Activated CD8-positive, alpha-beta T cell treated with anti-CD3 and anti-CD28 coated beads for 36 hours (primary cell): ENCODE measurements at places on chromosomes 3 and 15. TPM values are rescaled to one million over a fixed set of nuclear protein-coding genes. Genes with fewer than 3 reads are reported as not detected.

PPARG gene
- total RNA-seq = 0.41 TPM

CACNA2D2 gene
- 1.6 TPM for total RNA-seq

- no peak for DNase-seq
Measured at GRCh38 chr15:87573534-87573933, 683.0 kb downstream of the NTRK3 start.

GRCh38 chr3:196336319-196337145 is 1.7 kb downstream of the TM4SF19 start:
- no peak for DNase-seq

- DNase-seq = no peak
Measured at GRCh38 chr15:67828969-67829646, 3.8 kb downstream of the SKOR1 start.

- no peak for DNase-seq
Measured at GRCh38 chr3:172613845-172614244, 90.6 kb upstream of the TNFSF10 start.

- DNase-seq = no peak
Measured at GRCh38 chr3:45272828-45273470, 46.9 kb upstream of the TMEM158 start.

CRABP1 gene
- total RNA-seq = 0.36 TPM

GRCh38 chr3:157436583-157437291 is at the start of gene PTX3:
Gene PTX3 (plus strand): TSS chr3:157436850. CDS start chr3:157436934, 84 bp downstream.
- peak; percentile 16 for DNase-seq

DNA sequence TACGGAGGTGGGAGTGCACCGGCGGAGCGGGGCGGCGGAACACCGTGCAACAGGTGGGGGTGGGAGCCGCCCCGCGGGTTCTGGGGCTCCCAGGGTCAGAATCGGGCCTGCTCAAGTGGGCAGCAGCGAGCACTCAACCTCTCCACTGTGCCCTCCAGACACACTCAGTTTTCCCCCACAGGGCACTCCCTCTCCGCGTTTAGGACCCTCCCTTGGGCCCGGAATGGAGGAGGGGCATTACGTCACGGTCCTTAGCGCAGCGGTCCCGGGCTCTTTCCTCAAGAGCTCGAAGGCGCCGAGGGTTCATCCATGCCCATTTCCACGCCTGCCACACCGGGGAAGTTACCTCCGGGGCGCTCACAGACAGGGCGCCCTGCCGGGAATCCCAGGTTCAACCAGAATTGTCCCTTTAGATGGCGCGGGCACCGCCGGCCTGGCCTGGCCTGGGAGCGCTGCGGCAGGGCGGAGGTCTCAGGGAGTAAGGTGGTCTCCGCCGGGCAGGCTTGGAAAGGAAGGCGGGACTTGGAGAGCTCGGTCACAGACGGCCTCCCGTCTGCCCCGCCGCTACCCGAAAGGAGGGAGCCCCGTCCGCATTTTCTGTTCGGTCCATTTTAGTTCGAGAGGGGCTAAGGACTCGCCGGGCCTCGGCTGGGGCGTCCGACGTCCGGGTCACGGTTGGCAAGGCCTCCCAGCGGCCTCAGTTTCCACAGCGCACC is 5.1 kb downstream of the RNU6-1 start:
- no peak for DNase-seq

EXD1 gene
- not detected for total RNA-seq

CCR9 gene
- 0.20 TPM for total RNA-seq

GRCh38 chr3:124395162-124395561 is 335.1 kb upstream of the UMPS start:
- DNase-seq = no peak

DNA sequence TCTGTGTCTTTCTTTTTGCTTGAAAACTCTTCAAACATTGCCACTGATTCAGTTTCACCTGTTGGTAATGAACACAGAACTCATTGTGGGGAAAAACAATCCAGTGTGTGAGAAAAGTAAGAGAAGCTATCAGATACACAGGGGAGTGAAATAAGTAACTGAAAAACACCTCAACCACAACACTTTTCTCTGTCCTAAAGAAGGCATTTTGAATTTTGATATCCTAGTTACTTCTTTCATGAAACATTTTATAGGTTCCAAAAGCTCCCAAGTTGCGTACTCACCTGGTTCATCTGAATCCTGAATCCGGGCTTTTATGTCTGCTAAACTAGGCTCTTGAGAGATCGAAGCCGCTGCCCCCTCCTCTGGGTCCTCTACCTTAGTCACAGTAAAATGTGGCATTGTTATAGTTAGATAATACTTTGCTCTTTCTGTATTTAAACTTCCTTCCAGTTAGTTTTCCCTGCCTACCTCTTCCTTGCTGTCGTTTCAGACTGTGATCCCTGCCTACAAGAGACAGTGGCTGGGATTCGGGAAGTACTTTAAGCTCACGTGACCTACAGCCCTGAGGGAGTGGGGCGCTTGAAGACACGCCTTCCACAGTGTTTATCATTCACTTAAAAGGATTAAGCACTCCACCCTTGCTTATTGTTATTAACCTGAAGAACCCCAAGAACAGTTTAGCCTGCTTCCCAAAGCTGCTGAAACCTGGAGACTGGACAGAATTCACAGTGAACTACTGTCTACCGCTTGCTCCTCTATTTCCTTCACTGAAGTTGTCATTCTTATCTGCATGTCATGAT is 19.1 kb downstream of the SLC12A6 start:
- DNase-seq = peak; percentile 51

- DNase-seq = peak; percentile 14
Measured at GRCh38 chr3:117526470-117527079, 817.0 kb downstream of the TUSC7 start.

TMCO5A gene
- total RNA-seq = not detected

PYGO1 gene
- total RNA-seq = not detected

KBTBD12 gene
- total RNA-seq = not detected

CHRM5 gene
- total RNA-seq = not detected

GRCh38 chr15:57312318-57313133 is 63.8 kb upstream of the CGNL1 start:
- no peak for DNase-seq
